ENCODE measurements at places on chromosomes 7 and 10.

- no peak for DNase-seq
Observed at GRCh38 chr10:15045380-15045779, 1.6 kb downstream of the OLAH start.

GRCh38 chr10:3668966-3669330 is 116.1 kb downstream of the KLF6 start:
- no peak for DNase-seq

- DNase-seq = peak; percentile 29
Observed at GRCh38 chr7:16034353-16034752, 347.9 kb upstream of the MEOX2 start.

- no peak for DNase-seq
Observed at GRCh38 chr7:41491308-41491707, 211.6 kb downstream of the INHBA start.

DNA sequence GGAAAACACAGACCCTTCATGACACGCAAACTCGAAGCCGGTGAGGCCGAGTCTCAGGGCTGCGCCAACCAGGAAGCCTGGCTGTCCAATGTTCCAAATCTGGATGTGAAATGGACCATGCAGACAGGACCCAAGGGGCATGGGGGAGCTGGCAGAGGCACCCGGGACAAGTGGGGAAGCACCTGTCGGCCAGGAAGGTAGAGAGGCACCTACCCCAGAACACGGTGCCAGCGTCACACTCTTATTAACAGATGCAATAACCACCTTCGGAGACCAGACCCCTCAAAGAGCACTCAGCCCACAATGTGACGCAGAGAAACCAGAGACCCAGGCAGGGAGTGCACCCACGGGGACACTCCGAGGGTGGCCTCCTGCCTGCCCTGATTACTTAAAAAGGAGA is 88.3 kb upstream of the PDGFA start:
- no peak for DNase-seq

GRCh38 chr10:75108684-75109458 is 2.6 kb upstream of the SAMD8 start:
- peak; percentile 46 for DNase-seq

- DNase-seq = peak; percentile 12
Observed at GRCh38 chr7:51590746-51591145, 274.1 kb upstream of the COBL start.

- peak; percentile 43 for DNase-seq
Observed at GRCh38 chr7:5139998-5140397, 50.0 kb upstream of the WIPI2 start.

- no peak for DNase-seq
Observed at GRCh38 chr7:20804345-20804744, 17.7 kb upstream of the SP8 start.

DNA sequence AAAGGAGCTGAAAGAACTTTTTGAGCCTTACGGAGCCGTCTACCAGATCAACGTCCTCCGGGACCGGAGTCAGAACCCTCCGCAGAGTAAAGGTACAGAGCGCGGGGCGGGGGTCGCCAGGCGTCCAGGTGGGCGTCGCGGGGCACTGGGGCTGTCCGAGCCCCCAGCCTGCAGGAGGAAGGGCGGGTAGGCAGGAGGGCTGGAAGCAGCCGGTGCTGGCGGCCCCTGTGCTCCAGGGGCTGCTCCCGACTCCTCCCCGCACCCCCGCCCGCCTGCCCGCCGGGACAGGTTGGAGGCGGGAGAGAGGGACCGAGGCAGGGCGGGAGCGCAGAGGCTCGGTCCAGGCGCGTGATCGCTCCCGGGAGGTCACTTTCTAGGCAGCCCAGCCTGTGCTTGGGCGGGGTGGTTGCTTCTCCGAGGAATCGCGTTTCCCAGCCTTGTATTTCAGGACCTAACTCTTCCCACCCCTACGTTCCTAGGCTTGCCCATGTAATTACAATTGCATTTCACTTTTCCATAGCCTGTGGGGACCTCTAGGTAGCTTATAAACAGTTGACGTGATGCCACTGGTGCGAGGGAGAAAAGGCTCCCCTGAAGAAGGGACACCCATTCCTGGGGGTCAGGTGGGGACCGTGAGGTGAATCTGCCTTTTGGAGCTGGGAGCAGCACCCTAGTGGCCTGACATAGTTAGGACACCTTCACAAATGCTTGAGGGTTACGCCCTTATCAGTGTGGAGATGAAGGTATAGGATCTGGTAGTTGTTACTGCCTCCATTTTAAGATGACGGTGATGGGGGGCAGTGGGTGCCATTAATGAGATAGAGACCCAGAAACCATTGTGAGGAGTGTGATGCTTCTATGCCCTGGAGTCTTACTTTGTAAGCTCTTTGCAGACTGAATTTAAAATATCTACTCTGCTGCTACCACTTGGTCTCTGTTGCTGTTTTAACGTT is 148.2 kb downstream of the CELF2 start:
- DNase-seq = peak; percentile 63

DNA sequence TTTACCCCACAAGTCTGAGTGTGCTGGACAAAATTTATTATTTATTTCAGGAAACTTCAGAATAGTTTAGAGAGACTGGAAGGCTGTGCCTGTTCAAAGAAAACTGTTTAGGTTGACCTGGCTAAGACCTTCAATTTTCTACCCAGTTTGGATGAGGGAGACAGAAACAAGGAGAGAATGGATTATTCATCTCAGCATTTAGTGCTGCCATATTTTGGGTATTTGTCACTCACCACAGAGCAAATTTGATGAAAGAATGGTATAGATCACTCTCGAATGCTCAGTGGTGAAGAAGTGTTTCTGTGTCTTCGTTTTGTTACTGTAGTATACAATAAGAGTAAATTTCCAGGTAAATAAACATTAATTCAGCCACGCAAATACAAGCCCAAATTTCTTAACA is 71.8 kb downstream of the SEMA3C start:
- no peak for DNase-seq

GRCh38 chr7:111226800-111227199 is 135.9 kb downstream of the LRRN3 start:
- DNase-seq = no peak

GRCh38 chr7:33640741-33641140 is 264.6 kb upstream of the BMPER start:
- no peak for DNase-seq

Measured in suppressor macrophage treated with lipopolysaccharide for 1 hour (primary cell).